ENCODE measurements at places on chromosomes 3 and 15. TPM values are rescaled to one million over a fixed set of nuclear protein-coding genes. Genes with fewer than 3 reads are reported as not detected.

The HEMK1 gene
- total RNA-seq = 10.9 TPM

The SNTN gene
- not detected for total RNA-seq

The FETUB gene
- total RNA-seq = 0.79 TPM

The SH2D7 gene
- not detected for total RNA-seq

The CPOX gene
- total RNA-seq = 12.7 TPM

The DOCK3 gene
- total RNA-seq = 2.4 TPM

The RTP3 gene
- not detected for total RNA-seq

The TGM4 gene
- total RNA-seq = not detected

The LSAMP gene
- total RNA-seq = 11.9 TPM

The RBMS3 gene
- 87.1 TPM for total RNA-seq

The CPLX3 gene
- not detected for total RNA-seq

The ZNF80 gene
- total RNA-seq = not detected

The LACTB gene
- 21.2 TPM for total RNA-seq

The CCR8 gene
- not detected for total RNA-seq

The TIMP4 gene
- 19.2 TPM for total RNA-seq

The IGSF10 gene
- 2.2 TPM for total RNA-seq

The FGF7 gene
- total RNA-seq = 183 TPM

The ADAMTS9 gene
- total RNA-seq = 82.8 TPM

The TNK2 gene
- 34.1 TPM for total RNA-seq

The ECE2 gene
- not detected for total RNA-seq

The SOX14 gene
- total RNA-seq = not detected

The ACP3 gene
- total RNA-seq = 3.3 TPM

The ADAMTS7 gene
- total RNA-seq = 8.9 TPM

The CRYGS gene
- 1.9 TPM for total RNA-seq

The CLDN18 gene
- not detected for total RNA-seq

The EDEM1 gene
- 28.1 TPM for total RNA-seq

The C2CD4A gene
- total RNA-seq = not detected

The KLHL24 gene
- total RNA-seq = 35.5 TPM

The GP5 gene
- total RNA-seq = 0.09 TPM

The CHRFAM7A gene
- 5.1 TPM for total RNA-seq

The PATL2 gene
- total RNA-seq = 1.0 TPM

The CYP1A2 gene
- total RNA-seq = not detected

The GPR62 gene
- total RNA-seq = not detected

The GPR160 gene
- 1.9 TPM for total RNA-seq

The ATP8B4 gene
- total RNA-seq = 13.8 TPM

Data from posterior vena cava (tissue), 2 donors.